ENCODE measurements at places on chromosomes 6 and 20.

GRCh38 chr6:43764772-43765171 lies 5.2 kb upstream of the VEGFA start:
- no peak for DNase-seq

DNA sequence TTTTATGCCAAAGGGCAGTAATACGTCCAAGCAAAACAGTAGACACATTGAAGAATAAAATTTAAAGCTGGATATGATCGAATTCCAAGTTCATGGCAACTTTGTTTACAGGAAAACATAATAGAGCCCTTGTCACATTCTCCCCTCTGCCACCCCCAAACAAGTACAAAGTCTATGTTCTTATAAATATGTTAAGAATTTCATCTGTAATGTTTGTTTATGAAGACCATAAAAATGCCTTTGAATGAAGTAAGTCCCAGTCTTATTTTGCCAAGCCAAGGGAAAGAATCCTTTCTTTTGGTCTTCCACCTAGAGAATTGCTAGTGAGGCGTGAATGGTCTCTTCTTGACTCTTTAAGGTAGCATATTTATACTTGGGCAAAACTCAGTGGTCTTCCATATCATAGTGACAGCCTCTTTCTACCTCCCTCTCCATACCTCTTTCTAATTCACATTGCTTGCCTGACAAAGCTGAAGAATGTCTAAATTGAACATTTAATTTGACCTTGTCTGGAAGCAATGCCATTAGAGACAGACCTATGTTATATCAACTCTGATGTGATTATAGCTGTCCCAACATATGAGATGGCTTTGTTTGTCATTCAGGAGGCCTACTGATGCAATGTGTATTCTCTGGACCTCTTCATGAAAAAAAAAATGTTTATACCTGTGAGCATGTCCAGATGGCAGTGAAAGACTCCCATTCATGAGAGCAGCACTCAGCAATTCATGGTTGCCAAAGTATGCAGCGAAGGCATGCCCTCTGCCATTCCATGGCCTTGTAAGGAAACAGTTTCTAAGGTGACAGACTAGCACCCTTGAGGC lies 70.6 kb upstream of the CCN2 start:
- no peak for DNase-seq

DNA sequence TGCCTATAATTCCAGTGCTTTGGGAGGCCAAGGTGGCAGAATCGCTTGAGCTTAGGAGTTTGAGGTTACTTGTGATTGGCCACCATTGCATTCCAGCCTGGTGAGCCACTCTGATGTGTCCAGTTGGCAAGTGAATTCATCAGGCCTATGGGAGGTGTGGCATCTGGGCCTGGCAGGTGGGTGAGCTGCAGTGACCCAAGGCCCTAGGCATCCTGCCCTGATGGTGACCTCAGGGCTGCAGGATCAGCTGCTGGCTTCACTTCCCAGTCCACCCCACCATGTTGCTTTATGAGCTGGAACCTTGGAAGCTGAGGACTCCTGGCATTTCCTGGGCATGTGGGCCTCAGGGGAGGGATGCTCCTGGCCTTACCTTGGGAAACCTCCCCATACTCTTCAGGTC lies 20.5 kb downstream of the RSPH9 start:
- DNase-seq: no peak

GRCh38 chr6:3813150-3813780 lies 35.9 kb upstream of the FAM50B start:
- no peak for DNase-seq

GRCh38 chr6:84353459-84354423 lies 126.3 kb upstream of the CEP162 start:
- no peak for DNase-seq

DNA sequence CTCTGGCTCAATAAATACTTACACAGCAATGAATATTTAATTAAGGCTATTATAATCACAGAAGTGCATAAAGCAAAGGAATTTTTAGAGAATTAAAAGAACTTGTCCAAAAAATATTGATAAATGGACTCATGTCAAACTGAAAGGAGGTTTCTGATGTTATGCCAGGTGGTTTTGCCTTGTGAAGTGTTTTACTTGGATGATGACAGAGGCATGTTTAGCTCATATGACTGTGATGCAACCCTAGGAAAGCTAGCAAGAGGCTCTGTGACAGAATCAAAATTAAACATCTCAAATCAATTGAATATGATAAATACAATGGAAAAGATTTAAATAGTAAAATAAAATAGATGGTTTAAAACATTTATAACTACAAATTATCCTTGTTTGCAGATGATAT lies 137.3 kb downstream of the TMEM200A start:
- no peak for DNase-seq

- DNase-seq: no peak
These were observed 363.5 kb downstream of the ESR1 start for GRCh38 chr6:152170702-152171667.

GRCh38 chr6:36078159-36078558 lies 50.6 kb downstream of the MAPK14 start:
- no peak for DNase-seq

DNA sequence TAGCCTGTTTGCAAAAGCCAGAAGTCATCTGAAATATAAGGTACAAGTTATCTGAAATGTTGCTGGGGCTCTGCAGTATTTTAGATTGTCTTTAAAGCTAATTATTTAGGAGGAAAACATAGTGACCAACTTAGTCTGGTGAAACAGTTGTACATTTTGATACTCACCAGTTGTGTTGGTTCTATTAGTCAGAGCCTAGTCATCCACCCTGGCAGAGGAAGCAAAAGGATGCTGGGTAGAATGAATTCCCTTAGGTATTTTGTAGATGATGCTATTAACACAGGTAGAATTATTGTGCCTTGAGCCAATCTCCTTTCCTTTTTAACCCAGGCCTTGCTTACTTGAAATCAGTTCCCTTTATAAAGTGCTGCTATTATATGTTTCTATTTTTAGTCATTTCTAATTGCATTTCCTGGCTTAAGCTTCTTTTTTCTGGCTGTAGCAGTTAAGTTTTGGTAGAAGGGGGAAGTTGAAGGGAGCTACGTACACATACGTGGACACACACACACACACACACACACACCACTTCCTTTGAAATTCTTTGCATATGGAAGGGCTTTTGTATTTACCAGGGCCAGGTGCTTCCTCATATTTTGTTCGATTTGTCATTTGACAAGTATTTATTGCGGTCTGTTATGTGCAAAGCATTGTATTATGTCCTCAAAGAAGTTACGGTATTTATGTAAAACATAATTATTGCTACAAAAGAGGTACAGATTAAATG lies 82.4 kb downstream of the RTN4IP1 start:
- DNase-seq: no peak
